NCI-H526 (cell line): ENCODE measurements at places on chromosomes 11 and 22.

DNA sequence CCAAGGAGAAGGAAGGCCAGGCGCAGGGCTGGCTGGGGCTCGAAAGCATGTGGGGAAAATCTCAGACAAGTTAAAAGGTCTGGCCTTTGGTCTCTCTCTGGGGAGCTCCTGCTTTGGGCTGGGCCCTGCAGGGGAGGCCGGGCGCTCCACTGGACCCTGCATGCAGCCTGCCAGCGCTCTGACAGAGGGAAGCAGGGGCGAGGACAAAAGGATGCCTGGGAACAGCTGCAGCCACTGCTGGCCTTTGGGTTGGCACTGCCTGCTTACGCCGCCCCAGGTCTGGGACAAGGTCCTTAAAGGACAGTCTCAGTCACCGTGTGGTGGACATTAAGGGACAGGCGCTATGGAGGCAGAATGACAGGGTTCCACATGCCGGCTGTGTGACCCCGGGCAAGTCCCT, 56.4 kb upstream of the TTLL12 start:
- no peak for DNase-seq

DNA sequence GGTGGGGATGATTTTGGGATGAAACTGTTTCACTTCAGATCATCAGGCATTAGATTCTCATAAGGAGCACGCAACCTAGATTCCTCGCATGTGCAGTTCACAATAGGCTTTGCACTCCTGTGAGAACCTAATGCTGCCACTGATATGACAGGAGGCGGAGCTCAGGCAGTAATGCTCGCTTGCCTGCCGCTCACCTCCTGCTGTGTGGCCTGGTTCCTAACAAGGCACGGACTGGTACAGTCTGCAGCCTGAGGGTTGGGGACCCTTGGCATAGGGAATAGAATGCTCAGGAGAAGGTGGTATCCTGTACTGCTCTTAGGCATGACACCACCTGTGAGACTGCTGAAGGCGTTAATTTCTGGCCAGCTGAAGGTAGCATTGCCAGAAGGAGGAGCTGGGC, 47.0 kb downstream of the STIM1 start:
- no peak for DNase-seq

- DNase-seq = no peak
Measured at GRCh38 chr11:46075928-46076327, 45.3 kb downstream of the PHF21A start.

DNA sequence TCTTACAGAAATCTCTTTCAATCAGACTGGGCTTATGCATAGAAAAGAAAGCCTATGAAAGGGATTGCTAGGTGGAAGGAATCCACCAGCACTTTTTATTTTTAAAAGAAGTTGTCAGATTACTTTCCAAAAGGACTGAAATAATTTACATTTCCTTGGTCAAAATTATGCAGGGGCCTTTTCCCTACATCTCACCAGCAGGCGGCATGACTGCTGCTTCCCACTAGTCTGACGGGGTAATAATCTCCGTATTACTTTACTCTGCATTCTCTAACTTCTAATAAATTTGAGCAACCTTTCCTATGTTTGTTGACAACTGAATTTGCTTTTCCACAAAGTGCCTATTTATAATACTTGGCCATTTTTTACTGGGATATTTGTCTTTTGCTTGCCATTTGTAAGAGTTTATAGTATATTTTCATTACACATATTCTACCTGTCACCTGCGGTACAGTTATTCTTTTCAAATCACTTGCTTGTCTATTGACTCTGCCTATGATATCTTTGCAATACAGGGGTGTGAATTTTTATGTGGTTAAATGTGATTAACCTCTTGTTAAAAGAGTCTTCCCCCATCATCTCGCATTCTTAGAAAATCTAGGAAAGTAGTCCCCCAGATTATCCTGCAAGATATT, 51.9 kb upstream of the USP47 start:
- DNase-seq = no peak

DNA sequence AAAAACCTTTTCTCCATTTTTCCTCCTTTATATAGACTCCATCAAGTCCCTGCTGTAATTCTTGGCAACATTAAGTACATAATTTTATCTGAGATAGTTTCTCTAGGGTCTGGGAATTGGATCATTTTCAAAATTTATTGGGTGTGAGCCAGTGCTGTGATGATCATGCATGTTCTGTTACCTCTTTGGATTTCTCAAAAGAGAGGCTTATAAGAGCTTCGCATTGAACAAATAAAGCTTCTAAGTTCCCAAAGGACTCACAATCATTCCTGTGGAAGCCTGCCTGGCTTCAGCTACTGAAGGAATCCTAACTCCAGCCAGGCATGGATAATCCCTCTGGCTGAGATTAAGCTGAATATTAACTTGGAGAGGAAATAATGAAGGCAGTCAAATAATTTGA, 208.5 kb downstream of the RAB38 start:
- DNase-seq = no peak

- no peak for DNase-seq
Measured at GRCh38 chr11:38304926-38305325, 1706.9 kb upstream of the RAG2 start.

- no peak for DNase-seq
Measured at GRCh38 chr11:8693555-8693954, 11.0 kb downstream of the RPL27A start.

- DNase-seq = no peak
Measured at GRCh38 chr22:23684561-23685031, 6.2 kb upstream of the RGL4 start.

GRCh38 chr11:60392361-60392760, 3.9 kb upstream of the MS4A14 start:
- DNase-seq = no peak

- no peak for DNase-seq
Measured at GRCh38 chr22:37852418-37852817, 3.2 kb downstream of the EIF3L start.

- no peak for DNase-seq
Measured at GRCh38 chr22:26606611-26607010, 11.2 kb downstream of the CRYBB1 start.

DNA sequence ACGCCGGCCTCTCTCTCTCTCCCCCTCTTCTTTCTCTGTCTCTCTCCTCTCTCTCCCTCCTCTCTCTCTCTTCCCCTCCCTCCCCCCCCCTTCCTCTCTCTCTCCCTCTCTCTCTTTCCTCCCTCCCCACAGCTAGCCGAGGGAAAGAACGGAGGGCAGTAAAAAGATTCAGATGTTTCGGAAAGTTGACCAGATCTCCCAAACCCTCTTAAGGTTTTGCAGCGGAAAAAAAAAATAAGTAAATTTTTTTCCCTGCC, 195 bp upstream of the ALX4 start:
- no peak for DNase-seq

DNA sequence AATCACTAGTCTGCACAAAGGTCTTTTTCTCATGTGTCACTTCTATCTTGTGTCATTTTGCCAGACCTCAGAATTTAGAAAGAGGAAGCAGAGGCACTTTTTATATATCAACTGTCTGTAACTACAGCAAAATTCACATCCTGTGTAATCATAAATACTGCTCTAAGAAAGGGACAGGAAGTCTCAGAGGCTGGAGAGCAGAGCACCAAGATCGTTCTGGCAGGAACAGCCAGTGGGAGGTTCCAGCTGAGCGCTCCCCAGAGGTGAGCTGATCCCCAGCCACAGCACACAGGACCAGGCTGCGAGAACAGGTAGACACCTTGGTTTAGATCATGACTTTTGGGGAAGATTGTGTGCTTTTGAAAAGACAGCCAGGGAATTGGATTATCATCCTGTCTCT, at the start of gene MS4A7:
Gene MS4A7, plus strand, starts transcription at position 179 of the 400 bp plus-strand sequence. CDS start 4,610 bp downstream, outside the sequence.
- DNase-seq = no peak

- DNase-seq = peak; percentile 84
Measured at GRCh38 chr11:5004424-5005274, 10.0 kb downstream of the OR51L1 start.

DNA sequence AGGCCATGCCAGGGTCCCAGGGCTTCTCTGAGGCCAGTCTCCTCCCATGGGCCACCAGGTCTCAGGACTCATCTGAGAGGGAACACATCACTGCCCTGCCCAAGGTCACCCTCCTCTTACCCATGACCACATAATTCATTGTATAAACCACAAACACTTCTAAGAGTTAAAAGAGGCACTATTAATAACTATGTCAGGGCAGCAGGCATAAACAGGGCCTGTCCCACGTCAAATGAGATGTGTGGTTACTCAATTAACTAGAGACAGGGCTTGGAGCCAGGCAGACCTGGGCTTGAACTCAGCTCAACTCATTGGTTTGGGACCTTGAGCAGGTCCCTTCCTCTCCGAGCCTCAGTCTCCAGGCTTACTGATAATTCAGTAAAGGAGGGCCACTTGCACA, 33.1 kb downstream of the ARAP1 start:
- DNase-seq = no peak

DNA sequence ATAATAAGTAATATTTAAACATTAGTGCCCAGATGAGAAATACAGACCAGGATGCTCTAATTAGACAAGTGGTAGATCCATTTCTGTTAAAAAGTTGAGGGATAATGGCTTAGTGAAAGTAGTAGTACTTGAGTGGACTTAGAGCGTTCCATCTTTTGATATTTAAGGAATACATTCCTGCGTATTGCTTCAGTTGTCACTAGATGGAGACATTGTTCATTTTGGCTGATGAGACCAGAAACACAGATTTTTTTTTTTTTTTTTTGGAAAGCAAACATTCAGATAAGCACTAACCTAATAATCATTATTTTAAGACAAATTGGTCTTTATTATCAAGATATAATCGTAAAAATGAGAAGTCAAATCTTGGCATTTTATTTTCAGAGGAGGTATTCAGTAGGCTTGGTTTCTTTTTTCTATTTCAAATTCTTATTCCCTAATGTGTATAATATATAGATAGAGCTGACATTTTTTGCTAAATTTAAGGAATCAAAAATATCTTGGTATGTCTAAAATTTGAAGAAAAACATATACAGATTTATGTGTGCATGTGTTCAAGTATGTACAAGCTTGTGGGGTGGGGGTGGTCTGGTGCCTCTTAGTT, 92.9 kb downstream of the DYNC2H1 start:
- no peak for DNase-seq

- no peak for DNase-seq
Measured at GRCh38 chr22:38338772-38339379, 21.6 kb upstream of the CSNK1E start.

GRCh38 chr22:44914026-44914721, 95.6 kb downstream of the PHF21B start:
- DNase-seq = no peak

GRCh38 chr22:25714070-25714469, 27.9 kb upstream of the MYO18B start:
- no peak for DNase-seq

DNA sequence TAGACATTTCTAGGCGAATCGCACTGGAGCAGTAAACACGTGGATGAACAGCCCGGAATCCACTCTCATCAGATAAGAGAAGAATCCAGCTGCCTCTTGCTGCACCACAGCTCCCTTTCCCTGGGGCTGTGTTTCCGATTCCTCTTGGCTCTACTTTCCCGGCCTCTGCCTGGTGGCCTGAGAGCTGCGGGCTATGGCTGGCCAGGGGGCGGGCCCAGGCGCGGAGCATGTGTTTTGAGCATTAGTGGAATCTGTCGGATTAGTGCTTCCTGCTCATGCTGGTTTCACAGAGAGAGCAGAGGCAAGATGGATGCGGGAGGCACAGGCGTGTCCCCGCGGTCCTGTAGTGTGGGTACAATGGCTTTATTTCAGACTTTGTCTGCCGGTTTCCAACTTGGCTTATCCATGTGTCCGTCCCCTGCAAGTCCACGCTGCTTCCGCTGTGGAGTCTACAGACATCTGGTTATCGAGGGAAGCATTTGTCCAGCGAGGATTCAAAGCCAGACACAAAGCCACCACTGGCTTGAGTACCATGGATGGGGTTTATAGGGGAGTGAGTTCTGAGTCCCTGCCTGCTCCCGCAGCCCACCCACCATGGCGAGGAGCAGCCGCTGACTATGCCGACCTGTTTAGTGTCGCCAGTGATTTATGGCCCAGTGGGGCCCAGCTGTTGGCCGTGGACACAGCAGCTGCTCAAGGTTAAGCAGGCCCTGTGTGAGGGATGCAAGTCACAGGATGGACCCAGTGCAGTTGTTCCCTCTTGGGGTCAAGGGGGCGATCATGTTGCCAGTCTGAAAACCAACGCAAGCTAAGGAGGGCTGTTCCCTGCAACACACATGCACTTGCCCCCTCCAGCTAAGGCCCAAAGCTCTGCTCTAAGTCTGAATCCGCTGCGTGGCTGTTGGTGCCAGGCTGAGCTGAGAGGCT, 43.3 kb upstream of the EP300 start:
- no peak for DNase-seq

GRCh38 chr11:72975778-72976521, 161.7 kb downstream of the ATG16L2 start:
- no peak for DNase-seq

DNA sequence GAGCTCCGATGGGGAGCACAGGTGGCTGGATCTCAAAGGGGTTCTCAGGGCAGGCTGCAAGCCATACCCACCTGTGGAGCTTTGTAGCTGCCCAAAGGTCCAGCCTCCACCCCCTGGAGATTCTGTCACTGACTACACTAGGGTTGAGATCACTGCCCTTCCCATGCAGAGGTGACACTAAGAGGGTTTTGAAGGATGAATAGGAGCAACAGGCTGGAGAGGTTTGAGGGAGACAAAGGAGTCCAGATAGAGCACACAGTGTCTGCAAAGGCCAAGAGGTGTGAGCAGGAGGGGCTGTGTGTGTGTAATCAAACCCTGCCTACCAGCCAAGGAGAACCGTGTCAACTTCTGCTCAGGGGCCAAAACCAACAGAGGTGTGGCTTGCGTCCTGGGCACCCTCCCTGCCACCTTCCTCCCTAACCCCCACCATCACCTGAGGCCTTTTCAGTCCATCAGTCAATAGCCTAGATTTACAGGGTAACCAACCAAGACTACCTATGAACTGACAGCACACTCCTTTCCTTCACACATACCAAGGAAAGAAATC, 43.0 kb upstream of the WNT11 start:
- DNase-seq = no peak
